Karpas-422 (cell line): ENCODE measurements at places on chromosomes 11 and 22. TPM values are rescaled to one million over a fixed set of nuclear protein-coding genes. Genes with fewer than 3 reads are reported as not detected.

DNA sequence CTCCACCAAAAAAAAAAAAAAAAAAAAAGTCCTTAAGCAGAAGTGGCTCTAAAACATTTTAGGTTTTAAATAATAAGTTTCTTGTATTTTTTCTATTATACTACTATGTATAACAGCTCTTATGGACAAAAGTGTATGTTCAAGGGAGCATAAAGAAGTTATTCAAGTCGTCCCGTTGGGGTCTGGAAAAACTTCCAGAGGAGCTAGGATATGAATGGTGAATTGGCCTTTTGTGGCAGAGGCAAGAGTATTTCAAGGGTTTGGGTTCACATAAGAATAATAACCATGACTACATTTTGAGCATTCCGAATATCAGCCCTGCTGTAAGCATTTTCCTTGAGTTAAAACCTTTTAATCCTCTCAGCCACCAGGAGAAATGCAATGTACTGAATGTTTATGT, 50.6 kb upstream of the ARHGAP42 start:
- no peaks in the 10 kb centered on the region for H3K36me3 ChIP-seq
- no peaks in the 10 kb centered on the region for H3K4me1 ChIP-seq
- no peaks in the 10 kb centered on the region for H3K27me3 ChIP-seq
- no peak overlapping the region for H3K4me3 ChIP-seq
- no peak overlapping the region for H3K27ac ChIP-seq
- DNase-seq: no peak

The OR8G5 gene
- not detected in 2 replicates for total RNA-seq

GRCh38 chr11:76672431-76673175, 2.1 kb upstream of the LRRC32 start:
- H3K4me1 ChIP-seq: peaks cover 84% of the 10 kb centered on the region
- H3K4me3 ChIP-seq: peak overlapping the region; percentile 67
- peak; percentile 93 for DNase-seq
- H3K27ac ChIP-seq: peak overlapping the region; percentile 86
- H3K36me3 ChIP-seq: no peaks in the 10 kb centered on the region
- no peaks in the 10 kb centered on the region for H3K27me3 ChIP-seq

DNA sequence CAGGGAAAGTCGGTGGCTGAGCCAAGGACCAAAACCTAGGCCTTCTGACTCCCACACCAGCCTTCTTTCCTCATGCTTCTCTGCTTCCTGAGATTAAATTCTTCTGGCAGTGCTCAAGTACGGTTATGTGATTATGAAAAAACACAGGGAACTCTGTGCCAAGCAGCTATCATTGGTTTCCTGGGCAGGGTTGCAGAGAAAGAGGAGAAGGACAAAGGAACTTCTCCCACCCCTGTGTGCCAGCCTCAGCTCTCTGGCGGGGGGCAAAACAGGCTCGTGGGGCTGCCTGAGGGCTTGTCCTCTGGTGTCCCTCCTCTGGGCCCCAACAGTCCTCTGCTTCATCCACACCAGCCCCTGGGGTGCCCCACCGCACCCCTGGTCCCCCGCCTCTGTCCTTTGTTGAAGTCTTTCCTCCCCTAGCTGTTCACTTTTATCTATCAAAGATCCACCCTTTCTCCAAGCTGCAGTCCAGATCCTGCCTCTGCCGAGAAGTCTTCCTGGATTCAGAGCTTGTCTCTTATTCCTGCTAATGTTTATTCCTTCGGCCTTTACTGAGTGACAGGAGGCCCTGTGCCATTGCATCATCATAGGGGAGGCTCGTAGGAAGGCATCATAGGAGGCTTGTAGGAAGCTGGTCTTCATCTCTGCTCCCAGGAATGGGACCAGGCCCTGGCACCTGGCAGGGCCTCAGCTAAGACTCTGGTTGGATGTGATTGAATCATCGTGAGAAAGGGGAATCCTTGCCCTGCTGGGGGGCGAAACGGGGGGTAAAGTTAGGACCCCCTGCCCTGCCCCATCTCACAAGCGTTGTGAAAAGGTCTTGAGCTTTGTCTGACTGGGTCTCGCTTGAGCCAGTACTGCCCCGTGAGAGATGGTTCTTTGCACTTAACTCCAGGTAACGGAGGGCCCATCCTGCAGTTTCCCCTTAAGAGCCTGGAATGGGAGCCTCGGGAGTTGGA, 11.5 kb upstream of the FTH1 start:
- no peak overlapping the region for H3K27ac ChIP-seq
- no peaks in the 10 kb centered on the region for H3K27me3 ChIP-seq
- H3K36me3 ChIP-seq: no peaks in the 10 kb centered on the region
- no peaks in the 10 kb centered on the region for H3K4me1 ChIP-seq

- no peak for DNase-seq
- no peaks in the 10 kb centered on the region for H3K4me1 ChIP-seq
- H3K36me3 ChIP-seq: no peaks in the 10 kb centered on the region
- no peaks in the 10 kb centered on the region for H3K27me3 ChIP-seq
- H3K27ac ChIP-seq: no peak overlapping the region
- H3K4me3 ChIP-seq: no peak overlapping the region
These were observed 94.0 kb upstream of the B3GAT1 start for GRCh38 chr11:134506046-134506445.
